NCI-H526 (cell line): ENCODE measurements at places on chromosomes 1 and 21.

DNA sequence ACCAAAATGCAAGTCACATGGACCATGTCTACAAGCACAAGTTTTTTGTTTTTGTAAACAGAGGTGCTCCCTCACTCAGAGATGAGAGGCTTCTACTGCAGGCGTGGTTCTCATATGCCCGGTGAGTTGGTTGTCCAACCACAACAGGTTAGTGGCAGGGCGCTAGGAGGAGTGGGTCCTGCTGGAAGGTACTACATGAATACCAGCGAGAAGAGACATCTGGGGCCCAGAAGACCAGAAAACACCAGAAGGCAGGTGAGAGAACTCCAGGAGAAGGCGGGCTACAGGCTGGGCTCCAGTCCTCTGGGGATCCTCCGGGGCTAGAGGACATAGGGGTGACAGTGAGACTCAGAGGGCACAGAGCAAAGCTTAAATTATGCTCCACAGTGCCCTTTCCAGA, 366.5 kb downstream of the MATN1 start:
- DNase-seq, result no peak

DNA sequence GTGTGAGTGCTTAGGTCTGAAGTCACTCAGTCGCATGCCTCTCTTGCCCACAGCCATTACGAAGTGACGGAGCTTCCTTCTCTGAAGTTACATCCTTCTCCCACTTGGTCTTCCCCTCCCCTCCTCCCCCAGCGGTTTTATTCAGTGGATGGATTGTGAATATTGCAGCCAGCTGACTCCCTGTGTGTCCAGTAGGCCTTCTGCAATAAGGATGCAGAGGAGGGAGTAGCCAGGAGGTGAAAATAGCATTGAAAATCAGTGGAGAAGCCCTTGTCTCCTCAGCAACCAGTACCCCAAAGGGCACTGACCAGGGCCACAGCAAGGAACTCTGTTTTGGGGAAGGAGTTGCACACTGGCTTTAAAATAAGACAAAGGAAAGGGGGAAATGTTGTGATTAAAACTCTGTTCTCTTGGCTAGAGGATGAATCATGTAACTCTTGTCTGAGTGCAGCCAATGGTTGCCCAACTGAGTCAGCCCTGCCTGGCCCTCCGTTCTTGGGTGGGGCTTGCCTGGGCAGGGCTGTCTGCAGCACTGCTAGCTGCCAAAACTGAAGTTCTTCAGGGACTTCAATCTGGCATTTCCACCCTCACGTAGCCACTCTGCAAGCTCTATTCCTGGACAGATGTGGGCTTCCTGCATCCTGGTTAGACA, 4.3 kb downstream of the S100A10 start:
- no peak for DNase-seq

DNA sequence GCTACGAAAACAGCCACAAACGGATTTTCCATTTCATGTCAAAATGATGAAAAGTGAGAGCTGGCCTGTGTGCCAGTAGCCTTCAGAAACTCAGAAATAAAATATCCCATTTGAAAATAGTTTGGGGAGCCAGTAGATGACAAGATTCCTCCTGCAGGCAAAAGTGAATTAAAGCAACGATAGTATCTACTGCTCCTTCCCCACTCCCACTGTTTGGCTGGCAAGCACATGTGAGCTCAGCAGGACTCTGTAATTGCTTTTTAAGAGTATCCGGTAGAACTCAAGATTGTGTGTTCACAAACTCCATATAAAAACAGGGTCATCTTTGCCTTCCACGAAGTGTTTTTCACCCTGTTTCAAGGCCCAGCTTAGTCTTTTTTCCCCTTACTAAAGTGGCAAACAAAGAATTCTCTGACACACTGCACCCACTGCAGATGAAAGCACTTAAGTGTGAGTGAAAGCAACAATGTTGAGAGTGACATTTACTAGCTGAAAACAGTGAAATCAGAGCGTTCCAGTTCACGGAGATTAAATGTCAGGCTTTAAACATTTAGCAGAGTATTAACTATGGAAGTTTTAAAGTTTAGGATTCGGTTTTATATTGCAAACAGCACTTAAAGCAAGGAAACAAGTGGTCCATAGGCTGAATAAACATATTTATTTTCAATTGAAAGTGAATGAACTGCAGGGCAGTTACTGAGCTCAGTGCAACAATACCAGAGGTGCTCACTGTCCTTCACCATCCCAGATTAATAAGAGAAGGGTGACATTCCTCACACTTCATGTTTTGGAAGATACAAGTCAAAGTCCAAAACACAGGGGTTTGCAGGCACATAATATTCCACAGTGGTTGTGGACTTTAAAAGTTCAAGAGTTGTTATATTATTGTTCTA, 70.0 kb downstream of the ALG14 start:
- DNase-seq, result no peak

DNA sequence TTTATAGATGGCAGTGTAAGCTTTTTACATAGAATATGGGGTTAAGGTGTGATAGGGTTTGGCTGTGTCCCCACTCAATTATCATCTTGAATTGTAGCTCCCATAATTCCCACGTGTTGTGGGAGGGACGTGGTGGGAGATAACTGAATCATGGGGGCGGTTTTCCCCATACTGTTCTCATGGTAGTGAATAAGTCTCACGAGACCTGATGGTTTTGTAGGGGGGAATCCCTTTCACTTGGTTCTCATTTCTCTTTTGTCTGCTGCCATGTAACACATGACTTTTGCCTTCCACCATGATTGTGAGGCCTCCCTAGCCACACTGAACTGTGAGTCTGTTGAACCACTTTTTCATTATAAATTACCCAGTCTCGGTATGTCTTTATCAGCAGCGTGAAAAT, 290.3 kb upstream of the B3GALT2 start:
- no peak for DNase-seq

DNA sequence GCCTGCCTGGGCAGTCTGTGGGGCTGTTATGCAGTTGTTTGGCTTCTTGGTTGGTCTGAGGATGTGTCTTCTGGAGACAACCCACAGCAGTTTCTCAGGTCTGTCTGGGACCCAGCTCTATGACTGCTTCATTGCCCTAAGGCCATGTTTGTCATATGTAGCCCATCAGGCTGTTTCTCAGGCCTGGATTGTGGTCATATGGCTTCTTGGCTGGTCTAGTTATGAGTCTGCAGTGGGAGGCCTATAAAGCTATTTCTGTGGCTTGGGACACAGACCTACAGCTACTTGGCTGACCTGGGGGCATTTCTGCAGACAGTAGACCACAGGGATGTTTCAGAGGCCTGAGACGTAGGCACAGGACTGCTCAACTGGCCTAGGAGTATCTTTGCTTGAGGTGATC, 41.5 kb downstream of the CHIA start:
- no peak for DNase-seq

GRCh38 chr21:28431022-28431421, 561.7 kb downstream of the LTN1 start:
- DNase-seq, result no peak

DNA sequence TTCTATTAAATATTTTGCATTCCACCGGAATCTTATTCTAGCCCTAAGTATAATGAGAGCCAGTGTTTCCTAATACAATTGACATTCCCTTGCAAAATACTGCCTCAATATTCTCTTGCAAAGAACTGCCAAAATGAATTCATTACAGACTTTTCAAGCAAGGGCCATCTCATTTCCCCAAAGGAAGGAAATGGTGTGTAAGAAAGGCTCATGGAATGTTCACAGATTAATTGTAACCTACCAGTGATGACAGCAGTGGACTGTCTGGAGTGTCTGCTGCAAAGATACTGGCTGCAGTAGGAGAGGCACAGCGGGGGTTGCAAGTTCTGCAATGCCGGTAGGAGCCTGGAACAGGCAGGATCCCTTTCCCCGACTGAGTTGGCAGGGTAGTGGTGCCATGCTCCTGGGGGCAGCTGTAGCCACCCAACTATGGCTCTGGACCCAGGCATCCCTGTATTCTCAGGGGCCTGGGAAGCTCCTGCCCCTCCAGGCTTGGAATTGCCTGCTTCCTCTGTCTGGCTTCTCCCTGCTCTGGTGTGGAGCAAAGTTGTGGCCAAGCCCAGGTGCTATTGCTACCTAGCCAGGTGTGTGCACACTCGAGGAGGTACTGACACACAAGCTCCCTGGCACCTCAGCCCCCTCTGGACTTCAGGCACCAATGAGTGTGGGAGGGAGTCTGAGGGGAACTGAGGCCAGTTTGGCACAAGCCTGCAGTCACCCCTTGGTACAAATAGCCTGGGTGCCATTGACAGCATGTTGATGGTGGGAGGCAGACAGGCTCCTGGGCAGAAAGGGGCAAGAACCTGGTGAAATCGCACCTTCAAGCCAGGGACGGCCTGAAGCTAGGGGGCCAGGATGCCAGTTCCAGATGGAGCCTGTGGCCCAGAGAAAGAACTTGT, 1371.0 kb downstream of the KCNT2 start:
- DNase-seq, result no peak
